ENCODE measurements at places on chromosomes 3 and 15.

- DNase-seq = no peak
Observed at GRCh38 chr3:79809106-79809505, 41.3 kb upstream of the ROBO1 start.

GRCh38 chr15:49589030-49589429, 31.6 kb downstream of the FAM227B start:
- no peak for DNase-seq

DNA sequence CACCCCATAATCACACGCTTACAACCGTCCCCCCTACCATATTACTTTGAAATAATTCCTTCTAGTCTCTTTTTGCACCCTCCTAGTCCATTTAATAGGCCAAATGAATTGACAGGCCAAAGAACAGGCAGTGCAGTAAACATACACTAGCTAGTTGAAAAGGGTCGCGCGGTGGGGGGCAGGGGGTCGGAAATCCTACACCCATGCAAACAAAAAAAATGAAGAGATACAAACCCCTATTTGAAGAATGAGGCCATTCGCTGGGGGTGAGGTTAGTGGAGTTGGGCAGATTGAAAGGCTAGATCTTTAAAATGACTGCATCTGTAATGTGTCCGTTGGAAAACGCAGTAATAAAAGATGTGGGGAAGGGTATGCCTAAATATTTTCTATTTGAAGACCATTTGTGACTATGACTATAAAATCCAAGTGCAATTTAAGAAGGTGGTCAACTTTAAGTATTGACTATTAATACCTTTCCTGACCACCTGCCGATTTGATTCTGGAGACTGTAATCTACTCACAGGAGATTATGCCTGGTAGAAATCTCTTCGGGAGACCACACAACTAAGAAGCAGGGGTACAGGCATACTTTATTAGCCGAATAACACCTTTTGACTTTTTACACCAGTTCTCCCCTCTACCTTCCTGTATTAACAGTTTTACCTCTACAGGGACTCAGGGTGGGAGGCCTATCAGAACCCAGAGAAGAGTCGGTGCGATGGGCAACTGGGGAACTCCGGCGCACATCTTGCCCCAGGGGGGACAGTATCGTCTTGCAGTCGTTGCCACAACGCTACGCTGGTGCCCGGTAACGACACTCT, 762 bp upstream of the ARL6 start:
- no peak for DNase-seq

GRCh38 chr3:17195192-17195611, 310.4 kb downstream of the PLCL2 start:
- DNase-seq = no peak

- no peak for DNase-seq
Observed at GRCh38 chr15:65206750-65207149, 4.5 kb downstream of the CILP start.

DNA sequence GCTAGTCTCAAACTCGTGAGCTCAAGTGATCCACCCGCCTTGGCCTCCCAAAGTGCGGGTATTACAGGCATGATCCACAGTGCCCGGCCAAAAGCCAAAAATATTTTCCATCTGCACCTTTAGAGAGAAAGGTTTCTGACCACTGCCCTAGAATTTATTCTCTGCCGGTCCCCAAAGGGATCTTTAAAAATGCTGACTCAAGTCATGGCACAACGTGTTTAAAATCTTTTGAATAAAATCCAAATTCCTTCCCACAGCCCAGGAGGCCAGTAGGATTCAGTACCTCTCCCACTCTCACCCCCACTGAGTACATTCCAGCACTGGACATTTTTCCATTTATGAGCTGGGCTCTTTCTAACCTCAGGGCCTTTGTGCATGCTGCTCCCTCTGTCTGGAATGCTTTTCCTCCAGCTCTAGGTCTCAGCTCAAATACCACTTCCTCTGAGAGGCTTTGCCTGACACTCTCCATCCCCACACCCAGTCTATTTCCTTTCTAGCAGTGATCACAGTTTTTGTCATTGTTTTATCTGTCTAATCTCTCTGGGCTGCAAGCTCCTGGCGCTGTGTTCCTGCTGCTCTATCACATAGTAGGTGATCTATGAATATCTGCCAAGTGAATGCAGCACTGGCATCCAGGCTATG, 502.9 kb downstream of the SHQ1 start:
- no peak for DNase-seq

- DNase-seq = no peak
Observed at GRCh38 chr3:30618526-30618925, 12.1 kb downstream of the TGFBR2 start.

- no peak for DNase-seq
Observed at GRCh38 chr3:169660709-169661360, 2.7 kb downstream of the MECOM start.

DNA sequence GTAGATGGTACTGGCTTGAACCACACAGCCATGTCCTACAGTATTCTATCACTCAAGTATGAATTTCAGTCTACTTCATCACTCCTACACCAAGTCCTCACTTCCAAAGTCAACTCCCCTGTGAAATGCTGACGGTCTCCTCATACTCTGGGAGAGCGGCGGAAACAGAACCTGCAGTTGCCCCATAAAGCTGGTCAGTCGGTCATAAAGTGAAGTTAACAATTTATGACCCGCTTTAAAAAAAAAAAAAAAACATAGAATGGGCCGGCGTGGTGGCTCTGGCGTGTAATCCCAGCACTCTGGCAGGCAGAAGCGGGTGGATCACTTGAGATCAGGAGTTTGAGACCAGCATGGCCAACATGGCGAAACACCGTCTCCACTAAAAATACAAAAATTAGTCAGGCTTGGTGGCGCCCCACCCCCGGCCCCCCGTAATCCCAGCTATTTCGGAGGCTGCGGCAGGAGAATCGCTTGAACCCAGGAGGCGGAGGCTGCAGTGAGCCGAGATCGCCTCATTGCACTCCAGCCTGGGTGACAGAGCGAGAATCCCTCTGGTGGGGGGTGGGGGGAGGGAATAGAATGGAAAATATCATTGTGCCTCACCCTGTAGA, 2.1 kb downstream of the TRANK1 start:
- DNase-seq = no peak

DNA sequence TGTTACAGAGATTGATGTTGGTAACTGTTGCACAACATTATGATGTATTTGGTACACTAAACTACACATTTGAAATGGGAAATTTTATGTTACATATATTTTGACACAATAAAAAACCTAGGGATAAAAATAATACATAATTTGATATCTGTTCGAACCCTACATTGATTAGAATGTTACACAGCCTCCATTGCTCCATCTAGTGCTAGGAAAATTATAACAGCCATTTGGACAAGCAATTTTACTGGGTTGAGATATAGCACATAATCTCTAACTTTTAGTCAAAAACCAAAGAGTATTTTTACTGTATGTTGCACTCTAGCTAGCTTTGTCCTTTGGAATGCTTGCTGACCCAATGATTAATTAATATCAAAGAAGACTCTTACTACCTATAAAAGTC, 108.1 kb downstream of the LSAMP start:
- no peak for DNase-seq

DNA sequence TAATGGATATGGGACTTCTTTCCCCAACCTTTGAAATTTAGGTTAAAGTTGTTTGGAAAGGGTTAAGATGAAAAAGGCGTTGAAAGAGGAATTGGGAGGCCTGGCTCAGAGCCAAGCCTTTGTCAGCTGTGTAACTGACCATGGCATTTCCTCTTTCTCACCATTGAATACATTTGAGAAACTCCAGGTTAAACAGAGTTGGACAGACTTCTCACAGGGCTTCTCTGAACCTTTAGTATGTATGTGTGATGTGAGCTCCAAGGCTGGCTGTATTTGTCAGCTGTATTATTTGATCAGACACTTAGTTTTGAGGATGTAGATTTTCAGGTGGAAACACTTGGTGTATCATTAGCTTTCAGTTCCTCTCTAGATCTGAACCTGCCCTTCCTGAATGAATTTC, 136.4 kb upstream of the GOLGA6L4 start:
- DNase-seq = no peak

Measured in left renal pelvis (tissue), 4 donors.